Activated CD4-positive, alpha-beta T cell treated with anti-CD3 and anti-CD28 coated beads, Interleukin-2, amount 10 ng/mL, durations not matched to agents 24 days and 14 days (primary cell): ENCODE measurements at places on chromosomes 3 and 15. TPM values are rescaled to one million over a fixed set of nuclear protein-coding genes. Genes with fewer than 3 reads are reported as not detected.

The AHSG gene
- total RNA-seq: not detected in 2 replicates

The ZNF80 gene
- 0.19 and 0.21 TPM in 2 replicates for total RNA-seq

The OXNAD1 gene
- 27.1 and 29.8 TPM in 2 replicates for total RNA-seq

The LAMB2 gene
- not detected in 2 replicates for total RNA-seq

The PRR20G gene
- total RNA-seq: not detected in 2 replicates

The HTR3E gene
- total RNA-seq: not detected in 2 replicates

GRCh38 chr3:128339491-128340012, 127.1 kb downstream of the DNAJB8 start:
- no peaks in the 10 kb centered on the region for H3K36me3 ChIP-seq
- no peak for DNase-seq
- H3K4me3 ChIP-seq: no peak overlapping the region
- H3K4me1 ChIP-seq: no peaks in the 10 kb centered on the region
- no peak overlapping the region for H3K27ac ChIP-seq

DNA sequence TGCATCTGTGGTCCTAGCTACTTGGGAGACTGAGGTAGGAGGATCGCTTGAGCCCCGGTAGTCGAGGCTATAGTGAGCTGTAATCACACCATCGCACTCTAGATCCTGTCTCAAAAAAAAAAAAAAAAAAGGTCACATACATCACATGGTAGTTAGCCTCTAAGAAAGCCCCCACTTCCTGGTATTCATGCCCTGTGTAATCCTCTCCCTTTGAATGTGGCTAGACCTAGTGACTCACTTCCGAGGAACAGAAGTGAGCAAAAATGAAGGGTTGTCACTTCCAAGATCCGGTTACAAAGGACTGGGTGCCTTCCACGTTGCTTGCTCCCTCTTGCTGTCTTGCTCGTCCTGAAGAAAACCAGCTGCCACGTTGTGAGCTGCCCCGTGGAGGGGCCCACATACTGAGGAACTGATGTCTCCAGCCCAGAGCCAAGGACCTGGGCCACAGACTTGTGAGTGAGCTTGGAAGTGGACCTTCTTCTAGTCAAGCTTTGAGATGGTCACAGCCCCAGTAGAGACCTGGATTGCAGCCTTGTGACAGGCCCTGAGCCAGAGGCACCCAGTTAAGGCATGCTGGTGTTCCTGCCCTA, 12.6 kb upstream of the LCTL start:
- H3K36me3 ChIP-seq: no peaks in the 10 kb centered on the region
- DNase-seq: no peak
- H3K4me1 ChIP-seq: peaks cover 2% of the 10 kb centered on the region
- H3K27ac ChIP-seq: peak overlapping the region; percentile 58
- H3K4me3 ChIP-seq: no peak overlapping the region
- no peaks in the 10 kb centered on the region for H3K27me3 ChIP-seq

DNA sequence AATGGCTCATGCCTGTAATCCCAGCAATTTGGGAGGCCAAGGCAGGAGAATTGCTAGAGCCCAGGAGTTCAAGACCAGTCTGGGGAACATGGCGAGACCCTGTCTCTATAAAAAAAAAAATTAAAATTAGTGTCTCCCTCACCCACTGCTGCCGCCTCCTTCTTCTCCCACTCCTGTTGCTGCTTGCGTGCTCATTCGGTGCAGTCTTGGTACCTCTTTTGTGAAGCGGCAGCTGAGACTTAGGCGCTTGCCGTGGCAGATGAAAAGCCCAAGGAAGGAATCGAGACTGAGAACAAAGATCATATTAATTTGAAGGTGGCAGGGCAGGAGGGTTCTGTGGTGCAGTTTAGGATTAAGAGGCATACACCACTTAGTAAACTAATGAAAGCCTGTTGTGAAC, 20.0 kb downstream of the GLB1 start:
- H3K4me3 ChIP-seq: no peak overlapping the region
- H3K4me1 ChIP-seq: peaks cover 13% of the 10 kb centered on the region
- DNase-seq: no peak

DNA sequence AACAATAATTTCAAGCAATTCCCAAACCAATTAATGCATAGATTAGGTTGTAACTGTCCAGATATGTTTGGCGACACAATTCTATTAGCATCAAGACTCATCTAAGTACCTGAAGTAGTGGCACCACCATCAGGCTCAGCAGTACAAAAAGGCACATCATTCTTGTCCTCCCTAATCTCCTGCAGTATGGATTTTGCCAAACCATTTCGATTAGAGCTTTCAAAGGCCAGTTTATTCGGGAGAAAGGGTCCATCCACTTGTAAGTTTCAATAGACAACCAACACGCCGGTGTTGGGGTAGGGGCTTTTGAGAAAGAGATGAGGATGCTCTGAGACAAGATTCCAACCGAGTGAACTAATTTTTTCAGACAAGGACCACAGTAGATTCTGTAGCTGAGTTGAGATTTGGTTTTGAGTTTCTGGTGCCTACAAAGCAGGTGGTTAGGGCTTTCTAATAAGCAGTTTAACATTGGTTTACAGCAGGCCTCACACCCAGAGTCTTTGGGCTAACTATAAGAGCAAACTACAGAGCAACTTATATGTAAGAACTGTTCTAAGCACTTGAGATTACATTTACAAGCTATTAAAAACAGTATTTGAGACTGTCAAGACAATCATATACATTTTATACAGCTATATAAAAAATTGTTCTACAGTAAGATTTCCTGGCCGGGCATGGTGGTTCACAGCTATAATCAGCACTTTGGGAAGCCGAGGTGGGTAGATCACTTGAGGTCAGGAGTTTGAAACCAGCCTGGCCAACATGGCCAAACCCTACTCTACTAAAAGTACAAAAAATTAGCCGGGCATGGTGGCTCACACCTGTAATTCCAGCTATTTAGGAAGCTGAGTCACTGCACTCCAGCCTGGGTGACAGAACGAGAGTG, 4.5 kb downstream of the RPL22L1 start:
- peaks cover 53% of the 10 kb centered on the region for H3K36me3 ChIP-seq
- no peak overlapping the region for H3K4me3 ChIP-seq
- H3K4me1 ChIP-seq: peaks cover 17% of the 10 kb centered on the region
- no peak for DNase-seq

GRCh38 chr3:72782521-72782920, 65.7 kb downstream of the SHQ1 start:
- H3K36me3 ChIP-seq: peaks cover 19% of the 10 kb centered on the region
- DNase-seq: no peak
- H3K4me3 ChIP-seq: no peak overlapping the region
- no peaks in the 10 kb centered on the region for H3K4me1 ChIP-seq
- no peak overlapping the region for H3K27ac ChIP-seq

- no peaks in the 10 kb centered on the region for H3K27me3 ChIP-seq
- no peak for DNase-seq
- H3K4me1 ChIP-seq: no peaks in the 10 kb centered on the region
- no peaks in the 10 kb centered on the region for H3K36me3 ChIP-seq
- no peak overlapping the region for H3K27ac ChIP-seq
Measured at GRCh38 chr3:62987721-62988120, 112.5 kb upstream of the CADPS start.

DNA sequence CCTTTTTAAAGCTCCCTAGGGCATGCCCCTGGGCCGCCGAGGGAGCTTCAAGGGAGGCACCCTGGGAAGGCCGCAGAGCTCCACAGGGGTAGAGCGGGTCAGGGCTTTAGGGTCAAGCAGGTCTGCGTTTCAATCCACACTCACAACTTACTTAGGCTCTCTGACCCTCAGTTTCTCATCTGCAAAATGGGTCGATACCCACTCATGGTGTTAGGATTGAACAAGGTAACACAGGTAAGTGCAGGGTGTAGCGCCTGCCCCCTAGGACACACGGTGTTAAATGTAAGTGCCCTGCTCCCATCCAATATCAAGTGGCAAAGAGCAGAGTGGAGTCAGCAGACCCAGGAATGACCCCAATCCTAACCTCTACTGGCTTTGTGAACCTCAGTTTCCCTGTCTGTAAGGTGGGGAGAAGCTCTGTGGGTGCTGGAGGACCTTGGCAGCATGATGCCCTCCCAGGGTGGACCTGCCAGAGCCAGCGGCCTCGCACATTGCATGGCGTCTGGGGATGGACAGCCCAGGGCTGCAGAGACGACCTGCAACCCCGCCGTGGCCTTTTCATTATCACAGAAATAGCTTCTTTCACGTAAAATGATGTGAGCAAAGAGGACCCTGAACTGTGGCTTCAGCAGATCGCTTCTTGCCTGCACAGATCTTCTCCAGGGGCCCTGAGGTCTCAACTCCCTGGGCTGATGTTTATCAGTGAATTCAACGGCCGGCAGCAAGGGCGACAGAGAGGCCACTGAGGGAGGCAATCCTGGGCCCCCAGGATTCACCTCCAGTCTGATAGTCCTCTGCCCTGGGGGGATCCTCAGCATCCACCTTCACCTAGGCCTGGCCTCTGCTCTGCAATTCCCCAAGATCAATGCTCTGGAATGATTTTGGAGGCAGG, 138.5 kb downstream of the CHSY1 start:
- no peak overlapping the region for H3K27ac ChIP-seq
- H3K4me1 ChIP-seq: peaks cover 10% of the 10 kb centered on the region
- DNase-seq: no peak

DNA sequence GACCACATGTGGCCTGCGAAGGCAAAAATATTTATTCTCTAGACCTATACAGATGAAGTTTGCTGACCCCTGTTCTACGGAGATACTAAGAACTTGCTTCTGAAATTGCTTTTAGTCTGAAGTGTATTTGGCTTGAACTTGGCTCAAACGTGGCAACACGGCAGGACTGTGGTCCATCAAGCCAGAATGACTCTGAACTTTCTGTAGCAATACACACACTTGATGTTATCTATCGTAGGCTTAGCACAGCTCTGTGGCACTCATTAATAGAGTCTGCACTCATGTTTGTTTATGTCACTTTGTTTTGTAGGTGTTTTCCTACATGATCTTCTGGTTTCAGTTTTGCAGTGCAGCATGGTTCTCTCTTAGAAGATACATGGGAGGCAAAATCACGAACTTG, 298.1 kb downstream of the ADAMTS17 start:
- H3K4me3 ChIP-seq: no peak overlapping the region
- H3K27me3 ChIP-seq: peaks cover 2% of the 10 kb centered on the region
- no peak overlapping the region for H3K27ac ChIP-seq
- no peaks in the 10 kb centered on the region for H3K36me3 ChIP-seq

DNA sequence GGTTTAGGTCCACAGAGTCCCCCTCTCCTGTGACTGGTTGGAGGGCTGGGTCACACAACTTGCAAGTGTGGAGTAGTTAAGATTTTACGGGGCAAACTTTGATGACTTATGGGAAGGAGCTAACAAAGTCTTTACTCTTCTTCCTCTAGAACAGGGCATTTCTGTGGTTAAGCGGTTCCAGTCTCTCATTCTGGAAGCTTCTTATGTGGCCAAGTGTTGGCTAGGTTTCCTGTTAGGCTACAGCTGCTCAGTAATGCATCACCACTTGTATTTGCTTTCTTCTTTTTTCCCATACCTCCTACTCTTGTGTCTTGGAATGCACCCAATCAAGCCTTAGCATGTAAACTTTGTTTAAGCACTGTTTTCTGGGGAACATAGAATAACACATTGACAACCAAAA, 100.6 kb upstream of the PLAAT1 start:
- peaks cover 6% of the 10 kb centered on the region for H3K27me3 ChIP-seq
- H3K4me3 ChIP-seq: no peak overlapping the region
- no peaks in the 10 kb centered on the region for H3K36me3 ChIP-seq
- H3K4me1 ChIP-seq: no peaks in the 10 kb centered on the region
